NCI-H1930 (cell line): ENCODE measurements at places on chromosomes 2 and 18.

DNA sequence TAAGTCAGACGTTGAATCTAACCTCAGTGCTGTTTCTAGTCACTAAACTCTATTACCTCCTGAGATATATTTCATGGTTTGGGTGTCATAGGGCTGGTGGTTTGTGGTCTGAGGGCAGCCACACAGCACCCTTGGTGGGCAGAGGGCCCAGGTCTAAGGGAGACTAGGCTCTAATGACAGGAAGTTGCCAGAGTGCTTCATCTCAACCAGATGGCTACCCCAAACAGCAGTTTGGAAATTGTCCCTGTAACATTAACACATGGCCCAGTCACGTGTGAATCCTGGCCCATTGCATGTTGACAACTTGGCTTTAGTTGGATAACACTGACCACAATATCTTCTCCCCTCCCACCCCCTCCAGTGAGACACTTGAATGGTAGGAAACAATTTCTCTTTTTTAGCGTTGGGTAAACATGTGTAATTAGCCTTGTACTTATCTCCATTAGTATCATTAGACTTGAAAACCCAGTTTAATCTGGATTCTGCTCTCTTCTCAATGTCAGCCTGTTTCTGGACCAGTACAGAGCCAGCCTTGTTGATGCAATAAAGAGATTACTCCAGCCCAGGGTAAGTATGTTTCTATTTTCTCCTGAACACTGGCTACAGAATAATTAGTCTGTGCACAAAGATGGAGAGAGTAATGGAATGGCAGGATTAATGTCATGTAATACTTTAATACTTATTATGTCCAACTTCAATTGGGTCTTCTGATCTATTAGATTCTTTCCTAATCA is 187.8 kb upstream of the SIX3 start:
- no peak for DNase-seq

GRCh38 chr2:191363267-191363666 is 118.1 kb downstream of the MYO1B start:
- no peak for DNase-seq

GRCh38 chr2:138381373-138381772 is 120.2 kb upstream of the SPOPL start:
- DNase-seq, result no peak

GRCh38 chr2:47304654-47305053 is 98.3 kb upstream of the MSH2 start:
- no peak for DNase-seq

- DNase-seq, result no peak
Observed at GRCh38 chr2:65347913-65348312, 84.5 kb downstream of the SPRED2 start.
